ENCODE measurements at places on chromosomes 1 and 21.

DNA sequence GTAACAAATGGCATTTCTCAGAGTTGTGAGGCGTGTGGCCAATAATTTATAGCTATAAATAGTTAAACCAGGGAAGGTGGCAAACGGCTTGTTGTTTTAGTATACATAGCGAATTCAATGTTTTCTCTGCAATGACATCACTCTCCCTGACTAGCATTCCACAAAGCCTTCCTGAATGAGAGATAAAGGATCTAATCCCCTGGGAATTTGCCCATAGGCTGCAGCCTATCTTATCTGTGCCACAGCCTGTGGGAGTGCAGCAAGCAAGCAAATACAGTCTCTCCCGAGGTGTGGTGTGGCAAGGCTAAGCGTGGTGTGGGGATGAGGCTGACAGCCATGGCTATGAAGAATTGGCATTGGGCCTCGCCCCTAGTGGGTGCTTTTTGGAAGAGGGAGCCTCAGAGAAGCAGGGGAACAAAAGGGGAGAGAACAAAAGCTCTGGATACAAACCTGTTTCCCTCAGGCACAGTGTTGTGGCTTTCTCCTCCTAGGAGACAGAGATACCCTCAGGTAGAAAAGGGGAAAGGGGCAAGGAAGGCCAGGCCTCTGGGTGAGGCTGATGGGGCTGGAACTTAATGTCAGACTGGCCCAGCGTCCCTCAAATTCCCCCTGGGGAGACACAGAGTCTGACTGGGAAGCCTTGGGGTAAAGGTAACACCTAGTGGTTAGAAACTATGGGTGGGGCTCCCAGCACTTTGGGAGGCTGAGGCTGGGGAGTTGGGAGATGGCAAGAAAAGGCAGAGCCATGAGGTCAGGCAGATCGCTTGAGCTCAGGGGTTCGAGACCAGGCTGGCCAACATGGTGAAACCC lies 8.9 kb downstream of the TAGLN2 start:
- DNase-seq: no peak
- no peak overlapping the region for H3K27ac ChIP-seq
- H3K4me1 ChIP-seq: peaks cover 34% of the 10 kb centered on the region
- H3K36me3 ChIP-seq: peaks cover 46% of the 10 kb centered on the region
- no peak overlapping the region for H3K4me3 ChIP-seq
- no peaks in the 10 kb centered on the region for H3K27me3 ChIP-seq

GRCh38 chr1:176880955-176881595 lies 283.4 kb downstream of the ASTN1 start:
- DNase-seq: no peak
- no peaks in the 10 kb centered on the region for H3K4me1 ChIP-seq
- no peak overlapping the region for H3K4me3 ChIP-seq
- no peak overlapping the region for H3K27ac ChIP-seq
- no peaks in the 10 kb centered on the region for H3K36me3 ChIP-seq

DNA sequence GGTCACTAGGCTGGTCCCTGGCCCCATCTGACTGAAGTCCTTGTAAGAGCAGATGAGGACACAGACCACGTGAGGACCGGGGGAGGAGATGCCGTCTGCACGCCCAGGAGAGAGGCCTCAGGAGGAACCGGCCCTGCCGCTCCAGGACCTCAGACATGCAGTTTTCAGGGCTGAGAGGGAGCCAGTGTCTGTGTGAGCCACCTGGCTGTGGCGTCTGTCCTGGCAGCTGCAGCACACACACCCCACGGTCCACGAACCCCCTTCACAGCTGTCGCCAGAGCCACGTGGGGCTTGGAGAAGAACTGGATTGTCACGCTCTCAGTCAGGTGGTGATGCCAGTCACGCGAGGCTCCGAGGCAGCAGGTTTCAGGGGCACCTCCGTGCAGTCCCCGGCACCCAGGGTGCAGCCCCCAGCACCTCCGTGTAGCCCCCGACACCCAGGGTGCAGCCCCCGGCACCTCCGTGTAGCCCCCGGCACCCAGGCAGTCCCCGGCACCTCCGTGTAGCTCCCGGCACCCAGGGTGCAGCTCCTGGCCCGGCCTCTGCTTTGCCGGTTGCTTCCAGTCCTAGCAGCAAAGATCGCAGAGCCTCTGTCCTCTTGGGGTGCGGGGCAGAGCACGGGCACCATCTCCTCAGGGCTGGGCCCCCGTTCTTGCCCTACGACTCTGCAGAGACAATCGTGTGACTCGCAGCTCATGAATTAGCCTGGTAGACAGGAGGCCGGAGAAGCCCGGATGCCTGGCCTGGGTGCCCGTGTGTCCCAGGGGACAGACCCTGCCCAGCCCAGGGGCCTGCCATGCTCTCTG lies 19.0 kb upstream of the SUMO3 start:
- no peak overlapping the region for H3K4me3 ChIP-seq
- H3K27ac ChIP-seq: no peak overlapping the region
- DNase-seq: no peak

DNA sequence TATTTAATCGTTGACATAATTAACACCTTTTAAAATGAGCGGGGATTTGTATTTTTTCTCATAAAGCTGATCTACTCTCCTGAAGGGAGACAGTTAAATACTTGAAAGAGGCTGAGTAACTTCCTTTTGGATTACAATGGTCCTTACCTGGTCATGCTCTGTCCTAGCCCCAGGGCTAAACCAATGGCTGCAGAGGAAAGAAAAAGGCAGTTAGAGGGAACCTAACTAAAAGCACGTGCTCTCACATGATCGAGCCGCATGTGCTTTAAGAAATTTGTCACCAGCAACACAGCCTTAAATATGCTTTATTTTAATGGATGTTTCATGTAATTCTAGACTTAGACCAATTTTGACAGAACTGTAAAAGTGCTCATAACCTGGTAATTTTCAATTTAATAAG lies 132.7 kb downstream of the GPATCH2 start:
- no peaks in the 10 kb centered on the region for H3K4me1 ChIP-seq
- H3K27ac ChIP-seq: no peak overlapping the region
- no peak overlapping the region for H3K4me3 ChIP-seq

GRCh38 chr1:15874471-15874870 lies 27.0 kb downstream of the SPEN start:
- no peak overlapping the region for H3K27ac ChIP-seq
- H3K4me1 ChIP-seq: no peaks in the 10 kb centered on the region
- no peak for DNase-seq
- H3K4me3 ChIP-seq: no peak overlapping the region

All from effector memory CD4-positive, alpha-beta T cell (primary cell).